Kidney epithelial cell (primary cell): ENCODE measurements at places on chromosomes 12 and 14. TPM values are rescaled to one million over a fixed set of nuclear protein-coding genes. Genes with fewer than 3 reads are reported as not detected.

The GPD1 gene
- total RNA-seq, result 0.04 and 0.14 TPM in 2 replicates

DNA sequence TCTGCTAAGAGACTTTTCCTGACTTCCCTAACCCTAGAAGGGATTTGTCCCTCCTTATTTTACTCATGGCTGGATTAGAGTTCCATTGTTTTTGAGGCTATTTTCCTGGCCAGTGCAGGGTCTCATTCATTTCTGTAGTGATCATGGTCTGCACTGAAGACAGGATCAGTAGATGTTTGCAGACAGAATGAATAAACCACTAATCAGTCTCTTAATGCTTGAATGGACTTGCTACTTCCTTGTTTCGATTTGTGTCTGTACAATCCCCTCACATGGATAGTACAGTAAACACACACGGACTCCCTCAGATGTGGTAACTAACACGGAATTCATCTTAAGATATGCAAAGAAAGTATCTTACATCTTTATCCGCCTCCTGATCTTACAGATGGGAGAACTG is 102.6 kb upstream of the PRB2 start:
- DNase-seq, result no peak

The DNAI7 gene
- total RNA-seq, result 0.07 TPM in 1 of 2 replicates, not detected in the other

DNA sequence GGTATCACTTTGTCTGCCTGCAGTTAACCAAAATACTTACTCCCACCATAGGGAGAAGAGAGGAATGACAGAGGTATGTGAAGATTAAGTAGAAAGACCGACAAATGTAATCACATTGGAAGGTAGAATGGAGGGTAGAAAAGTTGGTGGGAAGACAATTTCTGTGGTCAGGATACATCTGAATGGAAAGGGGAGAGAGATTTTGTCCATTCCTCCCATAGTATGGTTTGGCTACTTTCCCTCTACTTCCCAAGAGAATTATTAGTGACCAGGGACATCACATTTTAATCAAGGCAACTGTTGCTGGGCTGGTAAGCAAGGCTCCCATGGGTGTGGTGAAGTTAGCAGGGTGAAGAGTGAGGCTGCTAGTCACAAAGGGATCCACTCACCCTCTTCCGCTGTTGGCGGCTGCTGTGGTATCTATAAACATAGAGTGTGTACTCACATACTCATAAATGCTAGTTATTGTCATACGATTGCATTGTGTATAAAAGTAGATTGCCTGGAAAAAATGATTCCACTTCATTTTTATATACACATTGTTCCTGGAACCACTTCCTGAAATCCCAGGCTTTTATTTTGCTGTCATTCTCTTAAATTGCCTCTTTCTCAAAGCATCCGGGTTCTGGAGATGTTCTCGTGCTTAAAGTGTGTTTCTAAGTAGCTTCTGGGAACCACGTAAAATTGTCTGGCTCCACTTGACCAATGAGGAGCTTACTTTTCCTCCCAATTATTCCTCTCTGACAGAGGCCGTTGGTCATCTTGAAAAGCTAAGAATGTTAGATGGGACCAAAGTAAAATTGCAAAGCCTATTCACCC is 413.1 kb downstream of the ZFP36L1 start:
- DNase-seq, result no peak

The RPL10L gene
- not detected in 2 replicates for total RNA-seq

DNA sequence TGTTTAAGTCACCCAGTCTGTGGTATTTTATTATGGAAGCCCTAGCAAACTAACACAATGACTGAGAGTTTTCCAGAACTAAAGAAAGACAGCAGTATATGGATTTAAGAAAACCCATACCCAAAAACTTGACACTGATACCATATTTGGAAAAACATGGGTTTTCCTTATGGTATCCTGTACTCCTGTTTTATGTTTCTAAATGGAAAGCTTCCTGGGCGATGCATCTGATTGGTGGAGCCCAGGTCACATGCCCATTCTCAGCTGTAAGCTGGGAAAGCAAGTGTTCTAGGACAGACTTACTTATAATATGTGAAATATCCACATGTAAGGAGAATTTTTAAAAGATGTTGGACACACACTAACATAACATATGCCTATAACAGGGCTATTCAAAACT is 4.5 kb upstream of the RNASE4 start:
- DNase-seq, result no peak
